ENCODE measurements at places on chromosomes 2 and 18.

DNA sequence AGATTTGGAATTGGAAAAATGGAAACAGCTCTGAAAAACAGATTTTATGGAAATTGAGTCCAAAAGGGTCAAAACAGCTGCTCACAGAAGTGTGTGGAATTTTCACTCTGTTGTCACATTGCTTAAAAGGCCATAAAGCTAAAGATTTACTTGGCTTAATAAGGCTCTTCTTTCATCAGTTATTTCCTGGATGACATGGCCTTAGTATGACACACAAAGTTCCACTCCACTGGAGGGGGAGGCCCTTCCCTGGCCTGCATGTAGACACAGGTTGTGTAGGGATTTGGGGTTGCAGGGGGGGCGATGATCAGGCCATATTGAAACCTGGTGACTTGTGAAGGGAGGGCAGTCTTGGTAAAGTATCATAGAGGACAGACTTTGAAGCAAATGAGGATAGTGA lies 34.0 kb downstream of the TMEM185B start:
- DNase-seq: no peak

GRCh38 chr2:196187898-196188458 lies 16.6 kb upstream of the STK17B start:
- no peak for DNase-seq

GRCh38 chr2:143321994-143322393 lies 192.8 kb downstream of the ARHGAP15 start:
- no peak for DNase-seq

- no peak for DNase-seq
These were observed 143.1 kb upstream of the FBXO11 start for GRCh38 chr2:48049371-48049770.

DNA sequence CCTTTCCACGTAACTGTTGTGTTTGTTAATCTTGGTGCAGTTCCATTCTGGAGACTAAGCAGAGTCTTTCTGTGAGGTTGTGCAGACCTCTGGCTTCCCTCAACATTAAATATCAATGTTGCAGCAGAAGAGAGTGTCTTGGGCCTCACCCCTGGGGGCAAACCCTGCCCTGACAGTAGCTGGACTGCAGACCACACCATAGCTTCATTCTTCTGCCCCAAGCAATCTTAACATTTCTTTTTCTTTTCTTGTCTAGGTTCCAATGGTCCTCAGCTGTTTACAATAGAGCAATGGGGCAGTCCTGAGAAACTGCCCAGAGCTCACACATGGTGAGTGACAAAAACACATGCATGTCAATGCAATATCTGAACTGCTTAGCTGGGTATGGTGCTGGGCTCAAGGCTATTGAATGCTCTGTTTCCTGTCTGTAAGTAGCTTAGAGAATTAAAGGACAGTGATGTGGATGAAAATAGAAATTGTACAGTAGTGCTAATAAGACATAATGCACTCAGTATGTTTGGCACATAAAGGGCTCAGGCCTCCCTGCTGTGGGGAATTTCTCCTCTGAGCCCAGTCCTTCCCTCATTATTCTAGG lies 237.6 kb downstream of the ALPK2 start:
- no peak for DNase-seq
